ENCODE measurements at places on chromosomes 4 and X. TPM values are rescaled to one million over a fixed set of nuclear protein-coding genes. Genes with fewer than 3 reads are reported as not detected.

Gene TMEM271
- 6.2 TPM for total RNA-seq

DNA sequence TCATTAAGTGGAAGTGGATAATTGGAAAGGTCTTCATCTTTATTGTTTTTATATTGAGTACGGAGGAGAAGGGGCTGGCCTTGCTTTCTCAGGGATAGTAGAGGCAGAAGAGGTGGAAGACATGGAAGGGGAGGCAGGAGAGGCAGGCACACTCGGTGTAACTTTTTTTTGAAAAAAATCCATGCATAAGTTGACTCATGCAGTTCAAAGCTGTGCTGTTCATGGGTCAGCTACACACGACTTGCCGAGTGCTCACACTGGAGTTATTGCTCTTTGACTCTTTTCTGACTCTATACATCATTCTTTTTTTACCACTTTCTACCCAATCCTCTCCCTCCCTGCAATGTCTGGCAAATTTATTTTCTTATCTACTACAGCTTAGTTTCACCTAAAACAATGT is 158.3 kb upstream of the AADAT start:
- no peaks in the 10 kb centered on the region for H3K36me3 ChIP-seq
- H3K27ac ChIP-seq, result no peak overlapping the region
- no peaks in the 10 kb centered on the region for H3K27me3 ChIP-seq
- no peak for DNase-seq
- H3K4me1 ChIP-seq, result peaks cover 7% of the 10 kb centered on the region

Gene EXOC1L
- total RNA-seq, result not detected

GRCh38 chrX:9609987-9610386 is 145.1 kb downstream of the TBL1X start:
- H3K4me3 ChIP-seq, result no peak overlapping the region
- no peak overlapping the region for H3K27ac ChIP-seq
- no peaks in the 10 kb centered on the region for H3K36me3 ChIP-seq
- DNase-seq, result no peak

GRCh38 chr4:176927664-176928063 is 134.9 kb upstream of the VEGFC start:
- no peak overlapping the region for H3K27ac ChIP-seq
- H3K4me3 ChIP-seq, result no peak overlapping the region
- no peaks in the 10 kb centered on the region for H3K27me3 ChIP-seq
- DNase-seq, result peak; percentile 66

- H3K4me1 ChIP-seq, result peaks cover 9% of the 10 kb centered on the region
- H3K27ac ChIP-seq, result no peak overlapping the region
- peak; percentile 63 for DNase-seq
- no peaks in the 10 kb centered on the region for H3K27me3 ChIP-seq
These were observed 31.4 kb upstream of the RELL1 start for GRCh38 chr4:37717576-37717975.

DNA sequence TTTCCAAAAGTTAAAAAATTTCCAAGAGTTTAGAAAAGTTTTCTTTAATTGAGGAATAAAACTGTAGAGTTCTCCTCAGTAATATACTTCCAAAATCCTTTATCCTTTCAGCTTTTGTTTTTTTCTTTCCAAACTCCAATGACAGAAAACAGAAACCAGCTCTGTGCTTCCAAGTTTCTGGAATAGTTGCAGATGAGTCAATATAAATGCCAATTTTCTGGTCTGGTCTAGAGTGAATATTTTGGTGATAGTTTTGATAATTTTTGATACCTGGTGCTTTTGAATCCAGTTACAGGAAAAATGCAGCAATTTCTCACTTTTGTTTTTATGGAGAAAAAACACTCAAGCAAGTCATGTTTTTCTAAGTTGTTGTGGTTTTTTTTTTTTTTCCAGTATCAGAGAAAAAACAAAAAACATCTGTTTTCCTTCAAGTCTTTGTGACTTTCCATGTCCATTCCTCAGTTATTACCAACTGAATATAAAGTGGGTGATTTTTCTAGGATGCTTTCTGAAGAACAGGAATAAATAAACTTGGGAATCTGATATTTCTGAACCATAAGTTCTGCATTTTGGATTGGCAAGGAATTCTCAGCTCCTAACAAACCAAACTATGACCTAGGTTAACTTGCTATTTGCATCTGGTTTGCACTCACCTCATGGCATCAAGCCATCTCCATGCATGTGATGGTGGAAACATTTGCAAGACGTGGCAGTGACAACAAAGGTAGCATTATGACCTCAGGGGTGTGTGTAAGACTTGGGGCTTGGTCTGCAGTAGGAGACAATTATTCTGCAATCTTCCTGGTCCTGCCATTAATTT is 139.1 kb downstream of the VEGFC start:
- H3K27ac ChIP-seq, result no peak overlapping the region
- no peak overlapping the region for H3K4me3 ChIP-seq
- no peaks in the 10 kb centered on the region for H3K27me3 ChIP-seq
- H3K36me3 ChIP-seq, result no peaks in the 10 kb centered on the region
- peak; percentile 25 for DNase-seq
- no peaks in the 10 kb centered on the region for H3K4me1 ChIP-seq

- no peaks in the 10 kb centered on the region for H3K4me1 ChIP-seq
- no peaks in the 10 kb centered on the region for H3K27me3 ChIP-seq
- DNase-seq, result no peak
- H3K27ac ChIP-seq, result no peak overlapping the region
- no peaks in the 10 kb centered on the region for H3K36me3 ChIP-seq
- no peak overlapping the region for H3K4me3 ChIP-seq
These were observed 30.2 kb upstream of the CYP4V2 start for GRCh38 chr4:186161138-186161537.

GRCh38 chr4:185523862-185524261 is 11.4 kb downstream of the PDLIM3 start:
- H3K4me3 ChIP-seq, result no peak overlapping the region
- no peaks in the 10 kb centered on the region for H3K4me1 ChIP-seq
- no peaks in the 10 kb centered on the region for H3K27me3 ChIP-seq
- H3K27ac ChIP-seq, result no peak overlapping the region
- peaks cover 3% of the 10 kb centered on the region for H3K36me3 ChIP-seq
- DNase-seq, result no peak

DNA sequence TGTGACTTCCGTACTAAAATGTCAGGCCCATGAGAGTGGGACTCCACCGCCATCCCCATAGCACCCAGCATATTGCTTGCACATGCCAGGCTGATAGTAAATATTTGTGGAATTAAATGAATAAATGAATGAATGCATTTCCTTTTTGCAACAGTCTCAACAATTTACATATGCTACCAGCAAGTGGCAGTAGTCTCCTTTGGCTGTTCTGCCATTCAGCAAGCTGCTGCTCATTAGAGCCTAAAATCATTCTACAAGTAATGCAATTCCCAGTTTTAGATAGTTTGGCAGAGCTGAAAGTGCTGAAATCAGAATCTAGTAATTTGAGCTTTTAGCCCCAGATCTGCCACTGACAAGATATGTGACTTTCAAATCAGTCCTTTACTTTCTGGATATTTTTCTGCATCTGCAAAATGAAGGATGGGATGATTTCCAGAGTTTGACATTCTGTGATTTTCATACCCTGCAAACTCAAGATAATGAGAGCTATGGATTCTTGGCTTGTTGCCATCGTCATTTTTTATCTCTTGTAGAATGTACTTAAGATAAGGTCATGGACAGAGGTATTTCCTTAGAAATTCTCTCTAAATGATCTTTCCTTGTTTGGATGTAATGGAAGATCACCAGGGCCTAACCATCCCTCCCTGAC is 35.7 kb upstream of the INTS6L start:
- H3K4me3 ChIP-seq, result no peak overlapping the region
- H3K27me3 ChIP-seq, result no peaks in the 10 kb centered on the region
- H3K27ac ChIP-seq, result no peak overlapping the region
- H3K4me1 ChIP-seq, result no peaks in the 10 kb centered on the region
- DNase-seq, result peak; percentile 56

Gene ELOVL6
- total RNA-seq, result 19.2 TPM

DNA sequence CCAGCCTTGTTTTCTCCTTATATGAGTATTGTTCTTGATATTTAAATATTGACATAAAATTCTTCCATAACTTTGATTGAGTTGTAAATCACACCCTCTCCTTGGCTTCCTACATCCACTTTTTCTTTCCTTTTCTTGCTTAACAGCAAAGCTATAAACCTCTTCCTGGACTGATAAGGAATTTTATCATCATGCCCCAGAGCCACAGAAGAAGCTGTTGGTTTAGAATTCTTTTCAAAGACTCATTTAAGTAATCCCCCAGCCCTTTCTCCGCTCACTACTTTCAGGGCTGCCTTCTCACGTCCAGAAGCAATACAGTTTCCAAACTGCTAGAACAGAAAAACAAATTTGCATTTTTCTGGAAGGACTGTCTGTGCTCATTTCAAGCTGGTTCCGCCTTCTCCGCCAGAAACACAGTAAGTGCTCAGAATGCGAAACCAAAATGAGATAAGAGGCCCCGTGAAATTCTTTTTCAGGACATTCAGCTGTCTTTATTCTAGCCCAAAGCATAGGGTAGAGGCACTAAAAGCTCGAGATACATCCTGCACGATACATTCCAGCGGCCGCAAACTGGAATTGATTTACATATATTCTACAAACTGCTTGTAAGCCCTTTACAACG is 849 bp downstream of the MID1 start:
- H3K27me3 ChIP-seq, result no peaks in the 10 kb centered on the region
- H3K4me3 ChIP-seq, result peak overlapping the region; percentile 93
- no peak for DNase-seq
- peak overlapping the region; percentile 79 for H3K27ac ChIP-seq
- no peaks in the 10 kb centered on the region for H3K36me3 ChIP-seq

Gene WDR19
- total RNA-seq, result 18.0 TPM

DNA sequence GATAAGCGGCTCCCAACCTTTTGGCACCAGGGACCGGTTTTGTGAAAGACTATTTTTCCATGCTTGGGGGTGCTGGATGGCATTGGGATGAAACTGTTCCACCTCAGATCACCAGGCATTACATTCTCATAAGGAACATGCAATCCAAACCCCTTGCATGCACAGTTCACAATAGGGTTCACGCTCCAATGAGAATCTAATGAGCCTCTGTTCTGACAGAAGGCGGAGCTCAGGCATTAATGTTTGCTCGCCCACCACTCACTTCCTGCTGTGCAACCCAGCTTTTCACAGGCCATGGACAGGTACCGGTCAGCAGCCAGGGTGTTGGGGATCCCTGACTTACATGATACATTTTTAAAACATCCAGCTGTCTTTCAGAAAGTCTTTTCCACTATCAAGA is 187.3 kb downstream of the SLC39A8 start:
- H3K27ac ChIP-seq, result no peak overlapping the region
- H3K4me3 ChIP-seq, result no peak overlapping the region
- H3K27me3 ChIP-seq, result no peaks in the 10 kb centered on the region
- H3K4me1 ChIP-seq, result no peaks in the 10 kb centered on the region
- no peak for DNase-seq
- no peaks in the 10 kb centered on the region for H3K36me3 ChIP-seq

- H3K27ac ChIP-seq, result no peak overlapping the region
- H3K27me3 ChIP-seq, result no peaks in the 10 kb centered on the region
- H3K4me1 ChIP-seq, result no peaks in the 10 kb centered on the region
- no peak overlapping the region for H3K4me3 ChIP-seq
- H3K36me3 ChIP-seq, result no peaks in the 10 kb centered on the region
These were observed 297.9 kb upstream of the FAT4 start for GRCh38 chr4:125016892-125017299.

GRCh38 chr4:2292646-2293108 is 30.8 kb upstream of the MXD4 start:
- no peaks in the 10 kb centered on the region for H3K4me1 ChIP-seq
- H3K36me3 ChIP-seq, result no peaks in the 10 kb centered on the region
- peaks cover 3% of the 10 kb centered on the region for H3K27me3 ChIP-seq
- DNase-seq, result peak; percentile 74

DNA sequence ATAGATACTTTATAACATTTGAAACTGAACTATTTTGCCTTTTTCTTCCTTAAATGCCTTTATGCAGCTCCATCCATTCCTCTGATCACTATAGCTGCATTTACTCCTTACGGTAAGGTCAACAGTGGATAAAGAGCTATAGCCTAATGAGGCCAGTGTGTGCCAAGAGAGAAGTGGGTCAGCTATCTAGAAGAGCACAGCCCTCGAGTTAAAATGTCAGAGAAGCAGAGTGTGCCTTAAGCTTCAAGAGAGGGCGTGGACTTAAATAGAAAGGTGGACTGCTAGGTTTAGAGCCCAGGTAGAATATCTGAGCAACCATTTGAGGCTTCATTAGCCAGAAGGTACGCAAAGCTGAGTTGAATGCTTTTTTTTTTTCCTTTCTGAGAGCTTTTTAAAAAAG is 347.4 kb downstream of the BMPR1B start:
- peaks cover 24% of the 10 kb centered on the region for H3K4me1 ChIP-seq
- no peak overlapping the region for H3K4me3 ChIP-seq
- no peak overlapping the region for H3K27ac ChIP-seq
- no peaks in the 10 kb centered on the region for H3K36me3 ChIP-seq
- no peak for DNase-seq

DNA sequence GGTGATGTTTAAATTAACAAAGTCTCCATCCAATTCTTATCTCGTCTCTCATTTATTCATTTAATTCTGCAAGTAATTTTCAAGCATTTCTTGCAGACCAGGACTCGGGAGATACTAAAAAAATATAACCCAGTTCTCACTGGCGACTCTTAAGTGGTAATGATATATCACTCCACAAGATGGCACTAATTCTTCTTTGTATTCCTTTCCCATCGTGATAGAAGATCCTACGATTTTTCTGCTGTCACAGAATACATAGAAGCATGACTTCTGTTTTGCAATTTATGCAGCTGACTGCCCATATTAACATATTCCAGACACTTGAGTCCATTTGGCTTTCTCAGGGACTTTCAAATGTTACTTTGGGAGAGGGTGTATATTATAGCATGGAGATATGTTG is 64.0 kb upstream of the FGF13 start:
- DNase-seq, result peak; percentile 25
- no peak overlapping the region for H3K27ac ChIP-seq
- H3K4me3 ChIP-seq, result no peak overlapping the region

GRCh38 chr4:141425124-141425523 is 204.4 kb downstream of the ZNF330 start:
- peak; percentile 88 for DNase-seq
- H3K27me3 ChIP-seq, result no peaks in the 10 kb centered on the region
- H3K4me3 ChIP-seq, result no peak overlapping the region
- H3K27ac ChIP-seq, result no peak overlapping the region
- H3K4me1 ChIP-seq, result no peaks in the 10 kb centered on the region
- H3K36me3 ChIP-seq, result no peaks in the 10 kb centered on the region

GRCh38 chr4:124632439-124632838 is 80.1 kb downstream of the ANKRD50 start:
- no peak for DNase-seq
- H3K36me3 ChIP-seq, result no peaks in the 10 kb centered on the region
- H3K27me3 ChIP-seq, result no peaks in the 10 kb centered on the region
- H3K27ac ChIP-seq, result no peak overlapping the region
- peaks cover 7% of the 10 kb centered on the region for H3K4me1 ChIP-seq
- no peak overlapping the region for H3K4me3 ChIP-seq

- peaks cover 5% of the 10 kb centered on the region for H3K4me1 ChIP-seq
- DNase-seq, result no peak
- no peaks in the 10 kb centered on the region for H3K36me3 ChIP-seq
- no peaks in the 10 kb centered on the region for H3K27me3 ChIP-seq
- no peak overlapping the region for H3K4me3 ChIP-seq
These were observed 20.0 kb downstream of the DIAPH2 start for GRCh38 chrX:96704629-96705028.

Gene GPR34
- not detected for total RNA-seq

Gene DMRTC1
- not detected for total RNA-seq
